ENCODE measurements at places on chromosomes 6 and 20.

GRCh38 chr20:13552061-13552460 lies 86.7 kb downstream of the TASP1 start:
- DNase-seq, result no peak

- DNase-seq, result no peak
Observed at GRCh38 chr20:6038256-6038655, 15.6 kb downstream of the LRRN4 start.

DNA sequence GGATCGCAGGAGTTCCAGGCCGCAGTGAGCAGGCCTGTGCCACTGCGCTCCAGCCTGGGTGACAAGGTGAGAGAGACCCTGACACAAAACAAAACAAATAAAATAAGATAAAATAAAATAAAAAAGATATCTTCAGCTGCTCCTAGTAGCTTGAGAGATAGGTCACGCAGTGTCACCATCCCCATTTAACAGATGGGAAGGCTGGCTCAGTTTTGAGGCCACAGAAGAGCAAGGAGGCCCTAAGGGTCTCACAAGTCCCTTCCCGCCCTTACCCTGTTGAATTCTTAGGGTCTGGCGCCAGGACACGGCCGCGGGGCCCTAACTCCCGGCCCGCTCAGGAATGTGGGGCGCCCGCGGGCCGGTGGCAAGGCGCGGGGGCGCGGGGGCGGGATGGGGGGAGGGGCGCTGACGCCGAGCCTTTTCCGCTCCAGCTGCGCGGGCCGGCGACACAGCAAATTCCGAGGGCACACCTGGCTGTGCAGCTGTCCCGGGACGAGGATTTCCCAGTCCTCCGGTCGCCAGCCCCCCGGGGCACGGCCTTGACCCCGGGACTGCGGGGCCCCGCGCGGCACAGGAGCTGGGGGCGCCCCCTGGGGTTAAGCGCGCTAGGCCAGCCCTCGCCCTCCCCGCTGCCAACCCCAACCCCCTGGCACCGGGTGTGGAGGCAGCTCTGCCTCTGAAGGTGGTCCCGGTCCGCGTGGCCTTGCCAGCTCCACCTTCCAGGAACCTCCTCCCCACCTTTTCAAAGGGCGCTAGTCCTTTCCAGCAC lies 10.3 kb upstream of the R3HDML start:
- DNase-seq, result no peak

- DNase-seq, result no peak
Observed at GRCh38 chr20:5356941-5357340, 40.2 kb upstream of the PROKR2 start.

DNA sequence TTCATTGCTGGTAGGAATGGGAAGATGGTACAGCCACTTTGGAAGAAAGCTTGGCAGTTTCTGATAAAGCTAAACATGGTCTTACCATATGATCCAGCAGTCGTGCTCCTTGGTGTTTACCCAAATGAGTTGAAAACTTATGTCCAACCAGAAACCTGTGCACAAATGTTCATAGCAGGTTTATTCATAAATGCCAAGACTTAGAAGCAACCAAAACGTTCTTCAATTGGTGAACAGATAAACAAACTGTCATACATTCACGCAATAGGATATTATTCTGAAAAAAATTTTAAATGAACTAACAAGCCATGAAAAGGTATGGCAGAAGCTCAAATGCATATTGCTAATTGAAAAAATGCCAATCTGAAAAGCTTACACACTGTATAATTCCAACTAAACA lies 117.1 kb downstream of the LINC00237 start:
- DNase-seq, result no peak

- DNase-seq, result no peak
Observed at GRCh38 chr20:12966468-12967085, 42.2 kb upstream of the SPTLC3 start.

DNA sequence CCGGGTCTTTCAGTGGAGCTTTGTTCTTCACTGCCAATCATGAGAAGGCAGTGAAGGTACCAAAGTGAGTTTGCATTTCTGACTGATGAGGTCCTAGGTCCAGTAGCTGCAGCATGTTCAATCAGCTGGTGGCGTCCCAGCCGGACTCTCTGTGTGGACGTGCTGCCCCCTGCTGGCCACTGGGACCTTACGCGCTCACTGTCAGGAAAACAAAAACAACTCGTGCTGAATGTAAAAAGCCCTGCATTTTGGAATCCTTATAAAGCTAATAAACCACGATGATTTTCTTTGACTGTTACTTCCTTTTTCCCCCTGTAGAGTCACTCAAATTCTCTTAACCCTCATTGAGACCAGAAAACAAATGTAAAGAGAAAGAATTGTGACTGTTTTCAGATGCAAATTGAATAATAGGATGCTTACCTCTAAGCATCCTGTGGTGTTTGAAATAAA lies 4.9 kb upstream of the CD24 start:
- peak; percentile 62 for DNase-seq

DNA sequence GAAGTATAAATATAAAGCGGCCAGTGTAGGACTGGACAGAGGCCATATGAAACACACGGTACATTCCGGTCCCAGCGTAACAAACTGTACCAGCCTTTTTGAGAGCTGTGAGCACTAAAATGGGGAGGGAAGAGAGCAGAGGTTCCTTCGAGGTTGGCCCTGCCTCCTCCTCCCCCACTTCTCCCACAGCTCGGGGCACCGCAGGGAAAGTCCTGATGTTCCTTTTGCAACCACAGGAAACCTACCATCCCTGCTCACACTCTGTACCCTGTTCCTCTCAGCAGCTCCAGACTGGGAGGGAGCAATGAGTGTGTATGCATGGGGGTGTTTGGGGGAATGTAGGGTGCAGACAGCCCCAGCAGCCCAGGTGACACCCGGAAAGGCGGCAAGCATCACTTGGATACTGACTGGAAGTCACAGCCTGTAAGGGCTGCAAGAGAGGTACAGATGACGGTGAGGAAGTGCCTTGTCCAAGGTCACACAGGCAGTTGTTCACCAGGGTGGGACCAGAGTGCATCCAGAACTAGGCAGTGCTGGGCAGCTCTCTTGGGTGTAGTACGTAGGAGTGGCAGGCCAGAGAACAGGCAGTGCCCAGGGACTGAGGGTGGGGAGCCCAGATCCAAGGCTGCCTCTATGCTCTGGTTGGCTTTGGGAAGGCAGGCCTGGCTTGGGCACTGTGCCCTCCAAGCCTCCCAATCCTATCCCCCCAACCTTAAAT lies 11.0 kb upstream of the ARMC12 start:
- no peak for DNase-seq

DNA sequence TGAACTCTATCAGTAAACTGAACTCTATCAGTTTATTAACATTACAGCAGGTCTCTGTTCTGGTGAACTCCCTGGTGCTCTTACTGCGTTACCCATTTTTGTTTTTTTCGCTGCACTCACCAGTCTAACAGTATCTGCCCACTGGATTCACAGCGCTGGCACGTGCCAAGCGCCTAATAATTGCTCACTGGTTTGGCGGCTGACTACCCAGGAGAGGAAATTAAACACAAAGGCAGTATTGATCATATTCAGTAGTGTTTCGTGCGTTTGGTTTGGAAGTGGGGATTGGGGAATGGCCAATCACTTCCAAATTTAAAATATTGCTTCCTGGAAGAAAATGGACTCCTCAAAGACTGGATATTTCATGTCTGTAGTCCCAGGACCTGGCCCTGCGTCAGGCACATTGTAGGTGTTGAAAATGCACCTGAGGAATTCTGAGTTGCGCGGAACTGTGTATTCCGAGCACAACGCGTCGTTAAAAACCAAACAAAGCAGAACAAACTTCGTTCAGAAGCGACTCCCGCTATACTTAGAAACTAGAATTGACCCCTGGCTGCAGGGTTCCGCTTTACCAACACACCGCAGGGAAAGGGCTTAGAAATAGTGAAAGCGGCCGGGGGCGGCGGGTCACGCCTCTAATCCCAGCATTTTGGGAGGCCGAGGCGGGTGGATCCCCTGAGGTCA lies 1.1 kb upstream of the RPS12 start:
- DNase-seq, result no peak

GRCh38 chr6:144712541-144712940 lies 427.4 kb downstream of the UTRN start:
- no peak for DNase-seq

GRCh38 chr20:19867074-19867473 lies 109.0 kb downstream of the RIN2 start:
- DNase-seq, result no peak

DNA sequence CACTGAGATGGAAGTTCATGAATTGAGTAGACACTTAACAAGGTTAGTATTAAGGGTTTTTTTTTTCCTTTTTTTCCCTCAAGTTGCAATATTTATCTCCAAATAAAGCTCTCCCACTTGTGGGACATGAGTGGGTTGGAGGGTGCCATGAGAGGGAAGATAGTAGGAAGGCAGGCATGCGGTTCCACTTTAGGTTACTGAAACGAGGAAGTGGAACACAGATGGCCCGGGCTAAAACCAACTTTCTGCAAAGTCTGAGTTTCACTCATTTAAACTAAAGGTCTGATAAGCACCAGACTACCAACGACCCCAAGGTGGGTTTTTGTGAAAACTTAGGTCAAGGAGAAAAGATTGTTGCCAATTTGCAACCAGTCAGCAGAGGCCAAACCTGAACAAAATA lies 42.2 kb downstream of the TBC1D7 start:
- no peak for DNase-seq

DNA sequence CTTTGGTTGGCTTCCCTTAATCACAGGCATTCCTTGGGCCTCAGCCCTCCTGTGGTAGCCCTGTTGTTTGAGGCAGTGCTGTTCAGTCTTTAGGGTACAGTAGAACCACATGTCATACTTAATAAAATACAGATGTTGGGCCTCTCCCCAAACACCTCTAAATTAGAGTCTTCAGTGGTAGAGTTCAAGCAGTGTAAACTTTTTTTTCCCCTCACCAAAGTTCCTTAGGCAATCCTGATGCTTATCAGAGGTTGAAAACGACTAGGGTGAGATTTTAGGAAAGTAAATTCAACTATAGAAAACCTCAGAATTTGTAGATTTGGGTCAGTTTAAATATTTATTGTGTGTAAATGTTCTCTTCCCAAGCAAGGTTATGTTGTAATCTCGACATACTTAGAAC lies 44.6 kb downstream of the BLTP3A start:
- no peak for DNase-seq

DNA sequence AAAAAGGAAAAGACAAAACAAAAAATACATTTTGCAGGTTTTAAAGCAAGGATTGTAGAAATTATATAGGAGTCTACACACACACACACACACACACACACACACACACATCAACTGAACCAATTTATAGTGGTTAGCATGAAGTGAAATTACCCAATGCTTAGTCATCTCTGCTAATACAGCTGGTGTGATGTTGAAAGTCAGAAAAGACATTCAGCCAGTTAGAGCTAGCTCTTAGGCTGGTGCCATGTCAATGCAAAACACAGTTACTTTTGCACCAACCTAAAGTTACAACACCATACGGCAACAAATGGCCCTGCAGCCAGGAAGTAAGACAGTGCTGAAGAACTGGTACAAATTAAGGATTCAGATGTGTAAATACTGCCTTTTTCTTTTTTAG lies 15.2 kb downstream of the FAM210B start:
- no peak for DNase-seq

DNA sequence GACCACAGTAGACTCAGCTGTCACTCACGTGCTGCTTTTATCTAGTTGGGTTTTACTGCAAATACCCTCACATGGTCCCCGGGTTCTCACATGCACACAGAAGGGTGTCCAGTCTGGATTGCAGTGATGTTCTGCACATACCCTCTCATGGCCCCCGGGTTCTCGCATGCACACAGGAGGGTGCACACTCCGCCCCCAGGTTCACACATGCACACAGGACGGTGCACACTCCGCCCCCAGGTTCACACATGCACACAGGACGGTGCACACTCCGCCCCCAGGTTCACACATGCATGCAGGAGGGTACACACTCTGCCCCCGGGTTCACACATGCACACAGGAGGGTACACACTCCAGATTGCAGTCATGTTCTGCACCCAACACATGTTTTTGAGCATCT lies 224.3 kb downstream of the ERMARD start:
- DNase-seq, result no peak

DNA sequence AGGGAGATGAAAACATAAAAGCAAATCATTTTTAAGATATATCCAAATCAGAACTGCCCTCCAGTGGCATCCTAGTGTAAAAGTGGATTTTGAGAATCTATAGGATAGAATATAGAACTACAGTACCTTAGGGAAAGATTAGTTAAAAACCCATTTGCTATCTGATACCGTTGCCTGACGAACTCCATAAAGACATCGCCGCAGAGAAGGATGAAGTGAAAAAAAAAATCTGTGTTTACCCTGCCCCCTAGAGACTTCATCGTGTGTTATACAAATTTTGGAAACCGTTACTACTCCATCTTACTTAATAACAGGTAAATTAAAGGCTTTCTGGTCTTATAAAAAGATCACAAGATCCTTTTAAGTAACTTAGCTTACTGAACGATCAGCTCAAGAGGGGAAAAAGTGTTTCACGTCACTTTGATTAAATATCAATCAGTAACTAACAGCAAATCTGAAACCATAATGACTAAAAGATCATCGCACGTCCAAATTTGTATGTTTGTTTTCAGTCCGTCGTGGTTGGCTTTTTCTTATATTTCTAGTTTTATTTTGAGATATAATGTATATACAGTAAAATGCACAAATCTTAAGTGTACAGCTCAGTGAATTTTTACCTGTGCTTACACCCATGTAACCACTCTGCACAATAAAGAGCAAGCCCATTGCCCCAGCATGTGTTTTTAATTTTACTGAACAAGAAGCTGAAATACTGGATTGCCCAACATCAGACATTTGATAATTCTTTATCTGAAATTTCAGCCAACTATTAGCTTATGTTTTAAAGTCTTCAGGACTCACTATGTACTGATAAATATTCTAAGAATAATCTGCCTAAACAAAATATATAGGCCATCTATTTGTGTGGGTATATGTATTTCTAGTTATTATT lies 881 bp upstream of the MCM3 start:
- no peak for DNase-seq

DNA sequence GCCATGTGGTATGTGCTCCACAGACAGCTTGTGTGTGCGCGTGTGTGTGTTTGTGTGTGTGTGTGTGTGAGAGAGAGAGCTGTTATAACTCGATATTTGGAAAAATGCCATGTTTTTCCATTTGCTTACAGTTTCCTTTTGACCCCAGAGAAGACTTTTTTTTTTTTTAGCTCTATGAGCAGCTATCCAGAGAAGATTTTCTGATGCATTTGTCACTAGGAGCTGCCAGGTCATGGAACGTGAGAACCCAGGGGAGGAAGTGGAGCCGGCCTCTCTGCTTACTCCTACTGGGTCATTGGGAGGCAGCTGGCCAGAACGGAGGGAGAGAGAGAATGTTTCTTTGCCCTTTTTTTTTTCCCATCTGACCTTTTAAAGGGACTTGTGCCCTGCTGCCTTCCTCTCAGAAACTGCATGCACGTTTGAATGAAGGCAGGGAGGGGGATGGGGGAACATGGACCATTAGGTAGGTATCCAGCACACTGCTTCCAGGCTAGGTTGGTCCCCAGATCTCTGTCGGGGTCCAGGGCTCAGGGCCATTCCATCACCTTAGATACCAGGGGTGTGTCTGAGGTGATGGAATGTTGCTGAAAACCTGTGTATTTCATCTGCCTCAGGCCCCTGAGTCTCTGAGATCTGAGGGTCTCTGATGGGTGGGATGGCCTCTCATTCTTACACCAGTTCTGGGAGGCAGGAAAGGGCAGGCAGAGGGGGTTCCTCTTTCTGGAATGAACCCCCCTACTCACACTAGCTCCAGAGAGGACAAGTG lies 11.2 kb upstream of the MRPS18A start:
- no peak for DNase-seq

- no peak for DNase-seq
Observed at GRCh38 chr6:15401120-15401519, 155.3 kb downstream of the JARID2 start.

- no peak for DNase-seq
Observed at GRCh38 chr20:376089-376488, 4.5 kb upstream of the TRIB3 start.
